ENCODE measurements at places on chromosomes 4 and X.
A peak's percentile ranks its signal among the peaks of the same experiment; 100 is the strongest.

GRCh38 chr4:2253160-2254084, 8.5 kb downstream of the MXD4 start:
- no peak for DNase-seq
- peaks cover 75% of the 10 kb centered on the region for H3K36me3 ChIP-seq
- no peak overlapping the region for H3K27ac ChIP-seq
- H3K27me3 ChIP-seq, result no peaks in the 10 kb centered on the region
- H3K4me3 ChIP-seq, result no peak overlapping the region

- no peak overlapping the region for H3K4me3 ChIP-seq
- peaks cover 45% of the 10 kb centered on the region for H3K27me3 ChIP-seq
- no peaks in the 10 kb centered on the region for H3K36me3 ChIP-seq
- no peak for DNase-seq
- H3K4me1 ChIP-seq, result peaks cover 6% of the 10 kb centered on the region
Measured at GRCh38 chr4:25089051-25089763, 58.5 kb upstream of the LGI2 start.

- H3K4me3 ChIP-seq, result no peak overlapping the region
- H3K27ac ChIP-seq, result no peak overlapping the region
- no peaks in the 10 kb centered on the region for H3K27me3 ChIP-seq
- no peaks in the 10 kb centered on the region for H3K4me1 ChIP-seq
Measured at GRCh38 chr4:163233321-163233720, 66.6 kb upstream of the NAF1 start.

DNA sequence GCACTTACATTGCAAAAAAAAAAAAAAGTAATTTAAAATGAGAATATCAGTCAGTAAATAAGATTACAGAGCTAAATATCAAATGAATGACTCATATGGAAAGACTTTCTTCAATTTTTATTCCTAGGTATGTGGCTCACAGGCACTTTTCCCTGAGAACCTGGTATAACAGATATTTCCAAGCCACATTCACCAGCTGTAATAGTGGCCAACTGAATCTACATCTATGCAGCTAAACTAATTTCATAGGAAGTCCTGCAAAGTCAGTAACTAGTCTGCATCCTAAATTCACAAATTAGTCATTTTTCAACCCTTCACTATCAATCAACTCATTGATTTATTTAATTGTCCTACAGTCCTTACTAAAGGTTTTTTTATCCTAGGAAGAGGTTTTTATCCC, 5.6 kb downstream of the PDE5A start:
- peak overlapping the region; percentile 37 for H3K4me3 ChIP-seq
- H3K27me3 ChIP-seq, result no peaks in the 10 kb centered on the region
- H3K27ac ChIP-seq, result peak overlapping the region; percentile 53
- peaks cover 33% of the 10 kb centered on the region for H3K36me3 ChIP-seq
- H3K4me1 ChIP-seq, result peaks cover 8% of the 10 kb centered on the region

DNA sequence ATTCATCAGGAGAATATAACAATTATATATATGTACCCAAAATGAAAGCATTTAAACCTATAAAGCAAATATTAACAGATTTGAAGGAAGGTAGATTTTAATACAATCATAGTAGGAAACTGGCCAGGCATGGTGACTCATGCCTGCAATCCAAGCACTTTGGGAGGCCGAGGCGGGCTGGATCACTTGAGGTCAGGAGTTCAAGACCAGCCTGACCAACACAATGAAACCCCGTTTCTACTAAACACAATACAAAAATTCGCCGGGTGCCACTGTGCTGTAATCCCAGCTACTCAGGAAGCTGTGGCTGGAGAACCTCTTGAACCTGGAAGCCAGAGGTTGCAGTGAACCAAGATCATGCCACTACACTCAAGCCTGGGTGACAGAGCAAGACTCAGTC, 118.3 kb downstream of the KCNIP4 start:
- DNase-seq, result no peak
- H3K4me1 ChIP-seq, result no peaks in the 10 kb centered on the region
- no peak overlapping the region for H3K4me3 ChIP-seq
- H3K27ac ChIP-seq, result no peak overlapping the region
- no peaks in the 10 kb centered on the region for H3K36me3 ChIP-seq

DNA sequence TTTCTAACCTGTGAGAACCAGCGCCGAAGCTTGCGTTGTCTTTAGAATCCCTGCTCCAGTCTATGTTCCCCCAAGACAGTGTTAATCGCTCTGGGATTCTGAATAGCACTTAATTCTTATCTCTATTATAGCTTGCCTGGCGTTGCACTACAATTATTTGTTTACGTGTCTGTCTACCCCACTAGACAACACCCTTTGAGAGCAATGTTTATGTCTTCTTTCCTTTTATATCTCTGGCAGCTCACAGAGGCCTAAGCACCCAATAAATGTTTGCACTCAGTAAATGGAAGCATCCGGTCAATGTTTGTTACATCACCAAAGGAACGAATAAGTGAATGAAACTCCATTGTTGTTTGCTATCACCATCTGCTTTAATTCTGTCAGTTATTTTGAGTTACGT, 4.8 kb upstream of the NHS start:
- no peak overlapping the region for H3K27ac ChIP-seq
- H3K27me3 ChIP-seq, result peaks cover 14% of the 10 kb centered on the region
- no peak overlapping the region for H3K4me3 ChIP-seq

DNA sequence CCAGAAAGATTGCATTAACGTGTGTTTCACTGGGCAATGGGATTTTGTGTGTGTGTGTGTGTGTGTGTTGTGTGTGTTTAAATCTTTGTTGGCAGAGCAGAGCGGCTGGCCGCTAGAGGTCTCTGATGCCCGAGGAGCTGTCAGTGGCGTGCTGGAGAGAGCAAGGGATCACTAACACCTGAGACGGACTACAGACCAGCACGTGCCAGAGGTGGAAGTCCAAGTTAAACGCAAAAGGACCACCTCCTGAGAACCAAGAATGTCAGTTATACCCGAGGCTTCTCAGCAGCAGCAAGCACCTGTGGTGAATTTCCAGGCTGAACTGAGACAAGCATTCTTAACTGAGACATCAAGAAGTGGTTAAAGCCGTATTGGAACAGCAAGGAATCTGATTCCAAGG, 9.0 kb upstream of the SLC25A14 start:
- H3K27me3 ChIP-seq, result peaks cover 2% of the 10 kb centered on the region
- no peaks in the 10 kb centered on the region for H3K36me3 ChIP-seq
- DNase-seq, result peak; percentile 40

GRCh38 chrX:103831803-103832544, at the start of gene RAB9B:
Gene RAB9B, minus strand, starts transcription at chrX:103832257. Its CDS starts 6,473 bp downstream, at chrX:103825784.
- peaks cover 14% of the 10 kb centered on the region for H3K27me3 ChIP-seq
- DNase-seq, result peak; percentile 33
- no peak within 1 kb of the TSS for H3K27ac ChIP-seq
- no peaks in the 10 kb centered on the region for H3K4me1 ChIP-seq
- no peaks in the 10 kb centered on the region for H3K36me3 ChIP-seq

- H3K4me1 ChIP-seq, result no peaks in the 10 kb centered on the region
- H3K36me3 ChIP-seq, result no peaks in the 10 kb centered on the region
- H3K4me3 ChIP-seq, result no peak overlapping the region
- peaks cover 16% of the 10 kb centered on the region for H3K27me3 ChIP-seq
- H3K27ac ChIP-seq, result no peak overlapping the region
- no peak for DNase-seq
Measured at GRCh38 chrX:3348191-3348590, 1.7 kb upstream of the MXRA5 start.

DNA sequence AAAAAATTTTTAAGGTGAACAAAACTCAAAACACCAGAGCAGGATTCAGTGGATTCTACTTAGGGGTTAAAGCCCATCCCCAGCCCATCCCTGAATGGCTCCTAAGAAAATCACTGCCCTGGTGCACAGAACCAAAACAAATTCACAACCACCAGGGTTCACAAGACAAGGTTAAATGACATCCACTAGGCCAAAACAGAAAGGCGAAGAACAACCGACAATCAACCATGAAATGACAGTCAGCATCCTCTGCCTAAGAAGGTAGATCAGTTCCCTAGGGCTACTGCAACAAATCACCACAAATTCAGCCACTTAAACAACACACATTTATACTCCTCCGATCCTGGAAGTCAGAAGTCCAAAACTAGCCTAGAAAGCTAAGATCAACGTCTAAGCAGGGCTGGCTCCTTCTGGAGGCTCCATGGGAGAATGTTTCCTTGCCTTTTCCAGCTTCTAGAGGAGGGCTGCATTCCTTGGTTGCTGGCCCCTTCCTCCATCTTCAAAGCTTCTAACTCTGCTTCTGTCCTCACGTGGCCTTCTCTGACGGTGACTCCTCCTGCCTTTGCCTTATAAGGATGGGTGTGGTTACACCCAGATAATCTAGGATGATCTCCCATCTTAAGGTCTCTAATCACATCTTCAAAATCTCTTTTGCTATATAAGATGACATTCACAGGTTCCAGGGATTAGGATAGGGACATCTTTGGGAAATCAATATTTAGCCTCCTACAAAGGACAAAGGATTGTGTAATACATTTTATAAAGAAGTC, 1.8 kb downstream of the CCNQ start:
- H3K27me3 ChIP-seq, result no peaks in the 10 kb centered on the region
- H3K36me3 ChIP-seq, result peaks cover 13% of the 10 kb centered on the region
- no peak overlapping the region for H3K4me3 ChIP-seq
- H3K27ac ChIP-seq, result no peak overlapping the region

- no peak overlapping the region for H3K27ac ChIP-seq
- H3K4me1 ChIP-seq, result peaks cover 6% of the 10 kb centered on the region
- DNase-seq, result peak; percentile 74
- no peaks in the 10 kb centered on the region for H3K27me3 ChIP-seq
- no peak overlapping the region for H3K4me3 ChIP-seq
Measured at GRCh38 chr4:88599298-88599697, 7.0 kb downstream of the HERC3 start.
